Activated CD4-positive, alpha-beta T cell treated with anti-CD3 and anti-CD28 coated beads, Interleukin-2, Interleukin-4, amounts not matched to agents 100 ng/mL and 50 ng/mL, durations not matched to agents 16 hours and 8 hours (primary cell): ENCODE measurements at places on chromosomes 11 and 22.

- DNase-seq: no peak
These were observed 46.1 kb downstream of the RRAS2 start for GRCh38 chr11:14312736-14313438.

DNA sequence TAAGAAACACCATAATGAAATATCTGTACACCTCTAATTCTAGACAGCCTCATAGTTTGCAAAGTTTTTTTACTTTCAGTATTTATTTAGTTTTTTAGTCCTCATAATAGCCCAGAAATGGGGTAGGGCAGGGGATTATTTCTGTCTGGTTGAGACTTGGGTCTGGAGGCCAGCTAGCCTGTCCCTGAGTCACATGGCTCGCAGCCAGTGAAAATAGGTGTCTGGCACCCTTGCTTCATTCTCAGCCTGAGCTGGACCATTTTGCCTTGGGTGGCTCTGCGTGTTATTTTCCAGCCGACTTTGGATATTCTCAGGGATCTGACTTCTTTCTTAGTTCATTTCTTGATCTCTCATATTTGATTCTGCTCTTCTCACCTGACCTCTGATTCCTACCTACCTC, 123.9 kb upstream of the NARS2 start:
- no peak for DNase-seq

DNA sequence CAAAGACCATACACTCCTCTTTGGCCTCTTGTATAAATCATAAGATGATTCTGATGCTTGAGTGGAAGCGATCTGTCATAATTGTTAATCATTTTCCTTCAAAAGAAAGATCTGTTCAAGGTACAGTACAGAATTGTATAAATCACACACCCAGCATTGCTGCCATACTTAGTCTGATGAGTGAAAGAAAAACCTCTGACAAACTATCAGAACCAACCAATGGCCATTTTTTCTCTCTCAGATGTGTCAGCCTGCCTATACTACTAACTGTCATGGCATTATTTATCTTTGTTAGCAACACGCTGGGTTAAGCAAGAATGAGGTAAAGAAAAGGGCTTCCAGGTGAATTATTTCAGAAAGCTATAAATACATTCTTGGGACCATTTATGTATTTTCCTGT, 1112.7 kb upstream of the TENM4 start:
- DNase-seq: no peak

- no peak for DNase-seq
These were observed 10.8 kb upstream of the CYP2R1 start for GRCh38 chr11:14902650-14903350.

GRCh38 chr22:42678894-42679293, 29.7 kb upstream of the CYB5R3 start:
- no peak for DNase-seq

DNA sequence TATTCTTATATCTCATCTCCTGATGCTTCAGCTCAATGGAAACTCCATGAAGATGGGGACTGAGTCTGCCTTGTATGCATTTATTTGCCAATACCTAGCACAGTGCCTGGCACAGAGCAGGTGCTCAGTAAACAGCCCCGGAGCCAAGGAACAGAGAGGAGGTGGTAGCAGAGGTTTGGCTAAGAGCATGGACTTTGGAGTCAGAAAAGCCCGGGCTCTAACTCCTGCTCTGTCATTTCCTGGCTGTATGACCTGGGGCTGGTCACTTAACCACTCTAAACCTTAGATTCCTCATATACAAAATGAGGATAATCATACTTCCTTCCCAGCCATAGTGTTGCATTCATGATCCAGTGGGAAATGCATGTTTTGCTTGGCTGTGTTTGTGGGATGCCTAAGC, 36.6 kb downstream of the TP53I11 start:
- DNase-seq: no peak

DNA sequence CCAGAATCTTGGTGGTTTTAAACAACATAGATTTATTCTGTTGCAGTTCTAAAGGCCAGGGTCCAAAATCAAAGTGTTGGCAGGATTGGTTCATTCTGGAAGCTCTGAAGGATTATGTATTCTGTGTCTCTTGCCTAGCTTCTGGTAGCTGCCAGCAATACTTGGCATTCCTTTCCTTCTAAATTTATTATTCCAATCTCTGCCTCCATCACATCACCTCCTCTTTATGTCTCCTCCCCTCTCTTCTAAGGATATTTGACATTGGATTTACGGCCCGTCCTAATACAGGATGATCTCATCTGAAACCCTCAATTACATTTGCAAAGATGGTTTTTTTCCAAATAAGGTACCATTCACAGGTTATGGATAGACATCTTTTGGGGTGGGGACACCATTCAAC, 186.5 kb downstream of the SBF2 start:
- DNase-seq: no peak

DNA sequence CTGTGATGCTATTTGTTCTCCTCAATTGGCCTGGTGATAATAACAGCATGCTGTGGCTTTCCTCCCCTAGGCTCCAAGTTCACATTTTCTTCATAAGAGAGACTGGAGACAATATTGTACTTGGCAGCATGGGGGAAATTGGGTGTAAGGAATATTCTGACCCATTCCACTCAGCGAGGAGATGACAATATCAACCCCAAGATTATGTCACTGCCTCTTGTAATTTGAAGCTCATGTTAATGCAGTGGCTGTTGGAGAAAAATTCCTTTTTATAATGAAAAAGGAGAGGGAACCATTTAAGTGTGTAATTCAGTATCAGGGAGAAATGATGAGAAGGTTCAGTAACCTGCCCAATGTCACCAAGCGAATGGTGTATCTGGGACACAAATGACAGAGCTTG, 665.8 kb downstream of the NTM start:
- DNase-seq: no peak

GRCh38 chr11:121358760-121359159, 66.2 kb downstream of the SC5D start:
- no peak for DNase-seq

DNA sequence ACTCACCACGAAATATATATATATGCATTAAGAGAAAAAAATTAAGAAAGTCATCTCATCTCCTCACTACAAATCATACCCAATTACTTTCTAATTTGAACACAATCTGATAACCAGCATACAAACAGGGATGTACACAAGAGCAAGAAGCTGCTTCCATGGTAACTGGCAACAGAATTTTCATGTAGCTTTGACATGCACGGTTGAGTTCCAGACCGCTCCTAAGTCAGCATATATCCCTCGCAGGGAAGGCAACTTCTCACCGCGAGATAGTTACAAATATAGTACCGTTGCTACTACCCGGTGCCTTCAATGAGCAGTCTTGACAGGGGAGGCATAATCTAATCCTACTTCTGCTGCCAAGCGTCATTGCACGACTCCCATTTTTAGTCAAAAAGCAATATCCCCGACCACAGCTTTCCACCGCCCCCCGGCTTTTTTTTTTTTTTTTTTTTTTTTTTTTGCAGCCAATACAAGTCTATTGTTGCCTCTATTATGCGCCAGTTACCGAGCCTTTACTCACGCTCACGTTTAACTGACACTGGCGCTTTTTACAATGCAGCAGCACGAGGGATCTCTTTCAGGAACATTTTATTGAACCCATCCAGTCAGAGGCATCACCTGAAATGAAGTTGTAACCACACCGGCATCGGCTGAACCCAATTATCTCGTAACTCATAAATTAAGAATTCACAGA, 2.2 kb downstream of the CADM1 start:
- DNase-seq: peak; percentile 51

DNA sequence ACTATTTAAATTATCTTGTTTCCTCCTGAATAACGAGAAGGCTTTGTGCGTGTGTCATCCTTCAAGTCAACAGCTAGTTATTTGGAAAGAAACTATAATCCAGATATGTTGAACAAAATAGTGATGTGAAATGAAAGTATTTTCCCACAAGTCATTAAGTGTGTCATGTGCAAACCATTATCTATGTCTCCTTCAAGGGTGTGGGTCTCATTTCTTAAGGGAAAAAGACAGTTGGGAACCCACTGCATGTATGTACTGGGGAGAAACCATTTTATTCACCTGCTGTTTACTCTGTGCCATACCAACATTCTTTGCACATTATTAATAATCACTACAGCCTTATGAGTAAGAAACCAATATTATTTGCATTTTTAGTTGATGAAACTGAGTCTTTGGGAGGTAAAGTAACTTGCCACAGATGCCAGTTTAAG, 145.3 kb upstream of the CTSC start:
- no peak for DNase-seq
